ENCODE measurements at places on chromosomes 16 and 17.

DNA sequence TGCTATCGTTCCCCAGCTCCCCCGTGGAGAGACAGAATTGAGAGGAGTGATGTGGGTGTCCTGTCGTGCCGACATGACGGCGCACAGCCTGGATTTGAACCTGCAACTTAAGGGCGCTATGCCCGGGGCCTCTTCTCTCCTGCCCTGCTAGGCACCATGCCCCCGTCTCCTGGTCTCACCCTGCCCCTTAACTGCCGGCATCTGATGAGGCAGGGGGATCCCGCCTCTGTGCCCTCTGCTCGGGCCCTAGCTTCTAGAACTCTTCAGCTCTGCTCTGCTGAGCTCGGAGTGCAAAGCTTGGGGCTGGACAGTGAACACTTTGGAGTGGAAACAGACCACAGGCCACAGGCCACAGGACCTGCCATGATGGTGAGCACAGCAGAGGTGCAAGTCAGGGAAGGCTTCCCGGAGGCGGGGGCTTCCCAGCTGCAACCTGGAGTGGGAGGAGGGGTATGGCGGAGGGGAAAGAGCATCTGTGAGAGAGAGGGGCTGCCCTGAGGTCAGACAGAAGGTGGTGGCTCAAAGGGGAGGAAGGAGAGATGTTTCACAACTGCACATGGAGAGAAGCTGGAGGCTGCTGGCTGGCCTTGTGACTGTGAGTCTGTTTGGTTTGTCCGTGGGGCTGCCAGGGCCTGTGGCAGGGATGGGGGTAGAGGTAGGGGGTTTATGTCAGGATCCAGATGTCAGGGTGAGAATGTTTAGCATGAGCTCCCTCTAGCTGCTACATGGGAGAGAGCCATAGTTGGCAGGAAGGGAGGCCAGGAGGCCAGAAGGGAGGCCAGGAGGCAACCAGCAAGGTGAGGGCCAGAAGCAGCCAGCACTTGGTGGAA lies 107.8 kb downstream of the CRLF3 start:
- no peak for DNase-seq

DNA sequence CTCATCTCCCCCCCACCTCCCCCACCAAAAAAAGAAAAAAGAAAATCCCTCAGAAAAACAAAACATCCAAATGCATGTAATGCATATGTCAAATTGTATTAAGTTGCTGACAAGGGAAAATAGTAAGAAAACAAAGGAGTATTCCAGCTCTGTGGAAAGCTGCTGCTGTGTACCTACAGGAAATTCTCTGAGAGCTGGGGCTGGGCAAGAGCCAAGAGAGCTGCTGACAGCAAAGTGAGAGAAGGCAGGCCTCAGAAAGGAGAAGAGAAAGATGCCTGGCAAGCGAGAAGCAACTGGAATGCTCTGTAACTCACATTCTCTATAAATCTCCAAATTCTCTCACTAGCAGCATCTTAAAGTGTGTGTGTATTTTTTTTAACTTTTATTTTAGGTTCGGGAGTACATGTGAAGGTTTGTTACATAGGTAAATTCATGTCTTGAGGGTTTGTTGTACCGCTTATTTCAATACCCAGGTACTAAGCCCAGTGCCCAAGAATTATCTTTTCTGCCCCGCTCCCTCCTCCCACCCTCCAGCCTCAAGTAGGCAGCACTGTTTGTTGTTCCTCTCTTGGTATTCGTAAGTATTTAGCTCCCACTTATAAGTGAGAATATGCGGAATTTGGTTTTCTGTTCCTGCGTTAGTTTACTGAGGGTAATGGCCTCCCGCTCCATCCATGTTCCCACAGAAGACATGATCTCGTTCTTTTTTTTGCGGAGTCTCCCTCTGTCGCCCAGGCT lies 24.4 kb downstream of the CNTROB start:
- no peak for DNase-seq

DNA sequence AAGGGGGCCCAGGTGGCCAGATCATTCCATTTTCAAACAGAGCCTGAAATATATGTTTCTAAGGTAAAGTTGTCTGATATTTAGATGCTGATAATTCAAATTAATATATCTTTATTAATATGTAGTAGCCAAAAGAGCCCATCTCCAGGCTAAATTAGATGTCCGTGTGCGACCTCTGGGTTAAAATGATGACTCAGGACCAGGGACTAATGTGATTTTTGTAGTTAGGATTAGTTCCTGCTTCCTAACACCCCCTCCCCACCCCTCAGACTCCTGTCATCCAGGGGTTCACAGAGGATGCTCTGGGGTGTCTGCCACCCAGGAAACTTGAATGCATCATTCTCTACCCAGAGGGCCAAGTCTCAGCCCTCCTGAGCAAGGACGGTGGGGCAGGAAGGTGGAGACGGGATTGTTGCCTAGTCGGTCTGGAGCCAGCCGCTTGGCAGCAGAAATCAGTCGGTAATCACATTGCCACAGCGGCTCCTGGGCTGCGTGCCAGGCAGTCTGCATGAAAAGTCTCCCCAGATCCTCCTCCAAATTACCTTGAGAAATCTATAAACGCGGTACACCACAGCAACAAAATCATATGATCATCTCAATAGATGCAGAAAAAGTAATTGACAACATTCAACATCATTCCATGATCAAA lies 29.8 kb downstream of the CNGB1 start:
- DNase-seq, result peak; percentile 56

- DNase-seq, result no peak
Observed at GRCh38 chr16:50699326-50700159, 6.1 kb downstream of the NOD2 start.

DNA sequence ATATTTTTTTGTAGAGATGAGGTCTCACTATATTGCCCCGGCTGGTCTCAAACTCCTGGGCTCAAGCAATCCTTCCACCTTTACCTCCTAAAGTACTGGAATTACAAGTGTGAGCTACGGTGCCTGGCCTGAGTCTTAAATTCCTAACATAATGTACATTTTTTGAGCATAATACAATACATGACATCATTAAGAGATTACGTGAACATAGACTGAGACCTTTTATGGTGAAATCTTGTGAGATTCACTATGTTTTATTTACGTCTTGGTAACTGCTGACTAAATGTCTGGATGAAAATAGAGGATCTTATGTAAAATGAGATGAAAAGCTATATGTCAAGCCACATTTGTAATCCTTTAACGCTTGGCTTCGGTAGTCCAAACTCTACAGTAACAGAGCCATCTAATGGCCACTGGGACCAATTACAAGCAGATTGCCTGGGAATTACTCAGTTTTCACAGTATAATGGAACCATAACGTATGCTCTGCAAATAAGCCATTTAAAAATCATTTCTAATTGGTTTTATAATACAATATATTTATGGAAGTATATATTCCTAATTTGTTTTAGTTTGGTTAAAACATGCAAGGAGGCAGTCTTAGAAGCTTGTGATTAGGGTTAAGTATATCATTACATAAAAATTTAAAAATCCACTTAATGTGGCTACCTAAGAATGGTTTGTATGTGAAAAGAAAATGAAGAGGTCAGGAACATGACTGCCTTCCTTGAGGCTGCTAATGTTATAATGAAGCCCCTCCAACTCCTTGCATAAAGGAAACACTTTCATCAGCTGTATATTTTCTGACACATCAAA lies 8.1 kb upstream of the EFCAB13 start:
- peak; percentile 85 for DNase-seq

GRCh38 chr16:17389384-17389783 lies 81.4 kb downstream of the XYLT1 start:
- no peak for DNase-seq

- no peak for DNase-seq
Observed at GRCh38 chr17:6699997-6700947, 12.9 kb downstream of the SLC13A5 start.

- no peak for DNase-seq
Observed at GRCh38 chr17:37197336-37197735, 178.4 kb upstream of the C17orf78 start.

DNA sequence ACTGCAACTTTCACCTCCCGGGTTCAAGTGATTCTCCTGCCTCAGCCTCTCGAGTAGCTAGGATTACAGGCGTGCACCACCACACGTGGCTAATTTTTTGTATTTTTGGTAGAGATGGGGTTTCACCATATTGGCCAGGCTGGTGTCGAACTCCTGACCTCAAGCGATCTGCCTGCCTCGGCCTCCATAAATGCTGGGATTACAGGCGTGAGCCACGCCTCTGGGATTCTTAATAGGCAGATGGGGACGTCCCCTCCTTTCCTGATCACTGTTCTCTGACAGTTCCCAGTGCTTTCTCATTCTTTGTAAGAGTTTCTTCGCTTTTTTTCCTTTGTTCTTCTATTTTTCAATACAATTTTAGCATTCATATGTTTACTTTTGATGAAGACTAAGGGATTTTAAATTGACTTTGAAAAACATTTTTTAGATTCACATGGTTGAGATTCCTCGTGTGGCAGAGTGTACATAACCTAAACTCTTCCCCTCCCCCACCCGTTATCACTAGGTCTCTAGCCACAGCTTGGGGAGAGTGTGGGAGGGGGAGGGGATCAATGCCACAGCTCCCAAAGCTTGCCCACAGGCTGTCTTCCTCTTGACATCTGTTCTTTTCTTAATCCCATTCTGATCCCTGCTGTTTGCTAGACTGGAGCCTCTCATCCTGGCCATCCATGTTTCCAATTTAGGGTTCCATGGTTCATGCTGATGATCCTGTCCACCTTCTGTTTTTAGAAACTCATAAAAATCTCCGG lies 11.0 kb downstream of the ADORA2B start:
- DNase-seq, result no peak

- peak; percentile 42 for DNase-seq
Observed at GRCh38 chr17:2122641-2123302, 67.9 kb downstream of the HIC1 start.

GRCh38 chr16:1845985-1846384 lies 19.0 kb downstream of the FAHD1 start:
- DNase-seq, result no peak

- no peak for DNase-seq
Observed at GRCh38 chr17:4533523-4534504, 21.4 kb downstream of the MYBBP1A start.

GRCh38 chr17:79612468-79613194 lies 1.8 kb upstream of the RBFOX3 start:
- DNase-seq, result no peak

GRCh38 chr16:62077998-62078397 lies 41.8 kb upstream of the CDH8 start:
- DNase-seq, result no peak

- DNase-seq, result no peak
Observed at GRCh38 chr16:20865420-20866131, 34.6 kb downstream of the DCUN1D3 start.

DNA sequence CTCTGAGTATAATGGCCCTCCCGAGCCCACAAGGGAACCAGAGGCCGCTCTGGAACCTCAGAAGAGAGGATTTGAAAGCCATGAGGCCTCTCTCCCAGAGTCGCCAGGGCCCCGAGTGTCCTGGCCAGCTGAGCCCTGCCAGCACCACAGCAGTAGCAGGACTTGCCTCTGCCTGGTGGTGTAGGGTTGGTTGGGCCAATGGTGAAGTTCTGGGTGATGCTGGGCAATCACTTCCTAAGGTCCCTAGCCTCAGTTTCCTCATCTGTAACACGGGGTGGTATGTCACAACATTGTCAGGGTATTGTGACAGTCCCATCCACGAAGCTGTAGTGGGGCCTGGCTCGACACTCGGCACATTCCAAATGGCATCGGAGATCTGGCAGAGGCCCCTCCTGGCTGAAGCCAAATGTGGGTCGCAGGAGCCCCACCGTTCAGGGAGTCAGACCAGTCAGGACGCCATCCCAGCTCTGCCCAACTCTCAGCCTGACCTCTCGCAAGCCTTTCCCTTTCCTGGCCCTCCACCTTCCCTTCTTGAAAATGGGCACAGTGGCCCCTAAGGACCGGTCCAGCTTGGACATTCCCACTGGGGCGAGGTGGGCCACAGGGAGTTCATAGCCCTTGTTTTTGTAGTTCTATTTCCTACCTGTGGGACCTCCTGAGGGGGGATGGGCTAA lies 1.7 kb downstream of the NATD1 start:
- DNase-seq, result no peak

- DNase-seq, result no peak
Observed at GRCh38 chr17:56821847-56822534, 11.7 kb downstream of the C17orf67 start.

GRCh38 chr17:71963351-71963750 lies 157.5 kb upstream of the SOX9 start:
- no peak for DNase-seq

GRCh38 chr16:26281381-26282110 lies 589.8 kb downstream of the HS3ST4 start:
- DNase-seq, result no peak

DNA sequence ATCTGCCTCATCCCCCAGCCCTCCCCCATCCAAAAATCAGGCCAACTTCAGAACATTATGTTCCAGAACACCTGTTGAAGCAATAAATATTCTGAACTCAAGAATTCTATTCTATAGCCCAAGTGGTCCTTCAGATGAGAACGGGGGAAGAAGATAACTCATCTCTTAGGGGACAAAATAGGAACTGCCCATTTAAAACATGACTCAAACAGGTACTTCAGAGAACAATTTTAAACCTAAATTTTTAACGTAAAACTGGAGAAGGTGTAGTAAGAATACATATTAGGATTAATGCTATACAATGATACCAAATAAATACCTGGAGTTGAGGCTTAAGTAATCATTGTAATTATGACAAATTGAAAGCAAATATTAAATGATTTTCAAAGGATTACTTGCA lies 112.1 kb downstream of the CDYL2 start:
- no peak for DNase-seq

DNA sequence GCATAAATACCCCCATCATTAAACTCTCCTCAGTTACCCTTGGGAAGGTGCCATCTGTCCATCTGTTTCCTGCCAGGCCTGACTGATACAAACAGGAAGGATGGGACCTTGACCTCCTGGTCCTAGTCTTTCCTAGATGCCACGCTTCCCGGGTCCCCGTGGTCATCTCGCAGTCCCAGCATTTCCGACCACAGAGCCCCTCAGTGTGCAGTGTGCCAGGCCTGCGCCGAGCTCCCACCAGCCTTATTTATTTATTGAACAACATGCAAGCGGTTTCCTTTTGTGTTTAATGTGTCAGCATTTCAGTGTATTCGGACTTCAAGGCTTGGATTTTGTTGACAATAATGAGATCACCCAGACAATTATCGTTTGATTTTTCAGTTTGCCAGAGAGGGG lies 45.6 kb upstream of the NKD1 start:
- DNase-seq, result no peak

- DNase-seq, result no peak
Observed at GRCh38 chr16:57042157-57043111, 49.9 kb upstream of the CPNE2 start.

DNA sequence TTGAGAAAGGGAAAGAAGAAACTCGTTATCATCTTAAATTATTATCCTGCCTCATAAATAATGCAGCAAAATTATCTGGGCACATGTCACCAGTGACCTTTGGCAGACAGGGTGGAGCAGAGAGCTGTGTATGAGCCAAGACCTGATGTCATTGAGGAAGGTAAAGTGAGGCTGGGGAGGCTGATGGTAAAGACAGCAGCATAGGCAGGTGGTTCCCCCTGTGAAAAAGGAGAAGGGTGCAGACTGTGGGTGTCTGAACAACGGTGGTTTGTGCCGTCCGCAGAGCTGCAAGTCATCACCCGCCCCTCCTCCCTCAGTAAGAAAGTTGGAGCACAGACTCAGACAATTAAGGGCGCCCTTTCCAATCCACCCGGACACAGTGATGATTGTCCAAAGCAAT lies 30.8 kb upstream of the METTL16 start:
- no peak for DNase-seq

GRCh38 chr16:14389359-14389758 lies 240.7 kb downstream of the PARN start:
- DNase-seq, result no peak

Measured in spinal cord (tissue), 10 donors.